Airway epithelial cell (primary cell): ENCODE measurements at places on chromosomes 5 and 9. TPM values are rescaled to one million over a fixed set of nuclear protein-coding genes. Genes with fewer than 3 reads are reported as not detected.

The DTWD2 gene
- total RNA-seq, result 5.5 and 7.8 TPM in 2 replicates

The COL15A1 gene
- 0.05 and 0.56 TPM in 2 replicates for total RNA-seq

The C5 gene
- total RNA-seq, result 0.46 and 0.56 TPM in 2 replicates

The BARX1 gene
- not detected in 2 replicates for total RNA-seq

The SLC6A19 gene
- total RNA-seq, result not detected in 2 replicates

The PLAC8L1 gene
- not detected in 2 replicates for total RNA-seq

The GPR150 gene
- total RNA-seq, result 0.65 TPM in 1 of 2 replicates, not detected in the other

The PRDM9 gene
- not detected in 2 replicates for total RNA-seq

The LRRC70 gene
- total RNA-seq, result 0.07 and 2.0 TPM in 2 replicates

The PLPP7 gene
- not detected in 2 replicates for total RNA-seq

The ADRB2 gene
- total RNA-seq, result 19.4 and 29.5 TPM in 2 replicates

The ISL1 gene
- 3.2 and 3.6 TPM in 2 replicates for total RNA-seq

The IRX2 gene
- 46.8 and 56.3 TPM in 2 replicates for total RNA-seq

The GCNT4 gene
- total RNA-seq, result 1.3 and 3.1 TPM in 2 replicates

The TAF11L8 gene
- total RNA-seq, result not detected in 2 replicates

The CRHBP gene
- not detected in 2 replicates for total RNA-seq

The ADGRD2 gene
- not detected in 2 replicates for total RNA-seq

The LCP2 gene
- not detected in 2 replicates for total RNA-seq

The SLC9A3 gene
- total RNA-seq, result 2.6 and 3.9 TPM in 2 replicates

The DNAI1 gene
- total RNA-seq, result not detected in 2 replicates

The MARCOL gene
- total RNA-seq, result not detected in 2 replicates

The IFNA21 gene
- not detected in 2 replicates for total RNA-seq

The PCDHA1 gene
- total RNA-seq, result 0.14 TPM in 2 replicates

The TAF11L10 gene
- total RNA-seq, result not detected in 2 replicates

The C5orf46 gene
- total RNA-seq, result 3.7 TPM in 1 of 2 replicates, not detected in the other

The GPR151 gene
- not detected in 2 replicates for total RNA-seq

The CMBL gene
- 0.98 and 3.1 TPM in 2 replicates for total RNA-seq

The PCDHB16 gene
- 0.07 and 0.14 TPM in 2 replicates for total RNA-seq

The OR1Q1 gene
- total RNA-seq, result not detected in 2 replicates

The OLFM1 gene
- total RNA-seq, result not detected in 2 replicates

The EFNA5 gene
- 8.2 and 13.6 TPM in 2 replicates for total RNA-seq

The PDE6A gene
- total RNA-seq, result 0.07 TPM in 1 of 2 replicates, not detected in the other

The PCDHGA11 gene
- 3.3 and 5.2 TPM in 2 replicates for total RNA-seq

The FIBCD1 gene
- total RNA-seq, result 0.19 and 0.56 TPM in 2 replicates

The BTNL3 gene
- not detected in 2 replicates for total RNA-seq

The WHRN gene
- total RNA-seq, result 0.88 and 3.1 TPM in 2 replicates
